ENCODE measurements at places on chromosomes 2 and 18.

DNA sequence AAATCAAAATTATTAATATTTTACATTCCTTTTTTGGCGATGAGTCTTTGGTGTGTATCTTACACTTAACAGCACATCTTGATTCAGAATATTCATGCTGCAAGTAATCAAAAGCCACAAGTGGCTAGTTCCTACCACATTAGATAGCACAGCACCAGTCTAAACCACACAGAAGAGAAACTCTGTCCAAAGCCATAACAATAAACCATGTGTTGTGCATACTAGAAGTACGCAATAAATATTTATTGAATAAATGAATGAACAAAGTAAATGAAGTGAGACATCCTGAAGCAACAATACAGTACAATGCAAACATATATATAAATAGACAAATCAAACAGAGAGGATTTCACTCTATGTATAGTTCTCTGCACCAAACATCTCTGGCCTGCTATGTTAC lies 287.3 kb downstream of the EXOC6B start:
- DNase-seq = no peak

DNA sequence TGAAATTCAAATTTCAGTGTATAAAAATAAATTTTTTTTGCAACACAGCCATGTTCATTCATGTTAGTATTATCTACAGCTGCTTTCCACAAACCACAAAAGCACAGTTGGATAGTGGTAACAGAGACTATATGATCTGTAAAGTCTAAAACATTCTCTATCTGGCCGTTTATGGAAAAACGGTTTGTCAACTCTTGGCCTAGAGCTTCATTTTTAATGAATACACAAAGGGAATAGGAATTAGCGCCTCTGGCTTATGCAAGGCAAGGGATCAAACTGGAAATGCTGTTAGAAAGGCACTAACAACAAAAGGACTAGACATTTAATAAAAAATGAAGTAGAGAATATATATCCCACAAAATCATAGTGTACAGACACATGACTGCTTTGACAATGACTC lies 211.9 kb downstream of the EXOC6B start:
- no peak for DNase-seq

DNA sequence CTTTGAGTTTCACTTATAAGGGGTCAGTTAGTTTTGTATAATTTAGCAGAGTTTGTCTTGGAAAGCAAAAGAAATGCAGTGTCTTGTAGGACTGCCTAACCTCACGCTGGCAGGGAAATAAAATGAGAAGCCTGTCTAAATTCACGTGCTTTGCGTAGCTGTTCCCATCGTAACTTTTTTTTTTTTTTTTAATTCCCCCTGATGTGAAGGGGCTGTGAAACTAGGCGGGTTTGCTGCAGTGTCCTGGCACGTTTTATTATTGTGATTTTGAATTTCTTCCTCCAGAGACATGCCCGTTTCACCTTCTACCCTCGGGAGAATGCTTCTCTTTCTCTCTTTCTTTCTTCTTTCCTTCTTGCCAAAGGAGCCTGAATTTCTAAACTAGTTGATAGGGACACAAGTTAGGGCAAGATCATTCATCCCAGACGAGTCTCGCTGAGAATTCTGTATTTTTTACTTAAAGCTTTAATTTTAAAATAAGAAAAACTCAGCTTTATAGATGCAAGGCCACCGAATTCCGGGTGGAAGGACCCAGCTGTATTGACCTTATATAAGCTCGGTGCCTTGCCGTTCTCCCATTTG lies 2.3 kb downstream of the MEIS1 start:
- peak; percentile 54 for DNase-seq

GRCh38 chr18:59239642-59240041 lies 19.7 kb downstream of the GRP start:
- no peak for DNase-seq

DNA sequence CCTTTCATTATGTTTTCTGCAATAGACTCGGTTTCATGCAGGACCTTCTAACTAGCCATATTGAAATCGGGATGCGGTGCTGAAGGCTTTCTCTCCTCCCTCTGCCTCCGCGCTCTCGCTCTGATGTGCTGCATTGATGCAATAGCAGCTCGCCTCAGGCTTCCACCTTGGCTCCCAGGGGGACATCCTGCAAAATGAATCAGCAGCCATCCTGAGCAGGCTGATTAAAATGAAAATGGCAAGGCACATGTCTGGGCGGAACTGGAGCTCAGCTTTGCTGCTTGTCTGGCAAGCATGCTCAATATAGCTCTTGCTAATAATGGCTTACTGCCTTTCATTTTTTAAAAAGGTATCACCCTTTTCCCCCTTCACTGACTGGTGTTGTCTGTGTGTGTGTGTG lies 806 bp upstream of the MYT1L start:
- peak; percentile 89 for DNase-seq

GRCh38 chr2:55401124-55401523 lies 18.5 kb downstream of the CCDC88A start:
- no peak for DNase-seq

GRCh38 chr2:109215866-109216265 lies 86.9 kb downstream of the SH3RF3 start:
- DNase-seq = no peak

- peak; percentile 24 for DNase-seq
These were observed 563.9 kb downstream of the DCC start for GRCh38 chr18:52903857-52904256.

DNA sequence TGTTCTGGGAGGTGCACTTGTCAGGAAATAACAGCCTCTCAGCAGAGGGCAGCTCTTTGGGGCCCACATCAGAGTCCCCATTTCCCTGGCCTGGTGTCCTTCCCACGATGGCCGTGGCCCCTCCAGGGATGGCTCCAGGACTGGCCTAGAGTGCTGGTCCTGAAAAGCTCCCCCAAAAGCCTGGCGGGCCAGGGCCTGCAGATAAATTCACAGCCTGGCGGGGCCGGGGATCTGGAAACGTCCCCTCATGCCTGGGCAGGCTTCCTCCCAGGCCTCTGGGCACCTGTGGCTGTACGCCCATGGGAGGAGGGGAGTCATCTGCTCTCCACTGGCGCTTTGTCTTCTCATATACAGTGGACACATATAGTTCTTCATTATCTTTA lies 52.6 kb upstream of the HS6ST1 start:
- DNase-seq = no peak

- no peak for DNase-seq
These were observed 501.7 kb upstream of the TCF4 start for GRCh38 chr18:56089612-56090258.

- DNase-seq = no peak
These were observed 1.4 kb upstream of the SLC20A1 start for GRCh38 chr2:112644155-112644932.

DNA sequence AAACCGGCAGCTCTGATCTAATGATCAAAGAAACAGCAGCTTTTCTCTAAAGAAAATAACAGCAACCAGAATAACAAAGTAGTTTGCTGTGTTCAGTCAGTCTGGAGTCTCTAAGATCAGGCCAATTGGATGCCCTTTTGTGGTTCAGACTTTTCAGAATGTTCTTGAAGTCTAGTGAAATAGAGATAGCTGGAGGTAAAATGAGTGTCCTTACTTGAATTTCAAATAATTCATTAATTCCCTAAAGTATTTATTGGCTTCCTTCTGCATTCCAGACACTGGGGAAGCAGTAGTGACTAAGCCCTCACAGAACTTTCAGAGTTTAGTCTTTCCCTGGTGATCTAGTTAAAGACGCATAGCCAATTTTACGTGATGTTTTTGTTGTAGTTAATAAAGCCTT lies 58.7 kb downstream of the C18orf54 start:
- DNase-seq = no peak

DNA sequence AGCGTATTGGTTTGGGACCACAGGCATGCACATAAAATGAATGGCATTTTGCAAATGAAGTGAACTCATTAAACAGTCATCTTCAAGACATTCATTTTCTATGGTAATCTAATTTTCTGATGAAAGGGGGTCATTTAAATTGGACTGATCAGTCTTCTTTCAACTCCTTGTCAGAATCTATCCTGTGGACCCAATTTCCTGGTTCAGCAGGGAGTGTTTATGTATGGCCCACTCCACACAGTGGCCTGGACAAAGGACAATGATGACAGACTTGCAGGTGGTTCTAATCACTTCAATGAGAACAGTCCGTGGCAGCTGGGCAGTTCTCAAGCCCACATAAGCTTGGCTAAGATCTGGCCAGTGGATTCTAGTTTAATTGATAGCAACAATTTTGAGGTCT lies 448.1 kb downstream of the DCDC2C start:
- no peak for DNase-seq

GRCh38 chr18:35088921-35089320 lies 47.7 kb downstream of the MAPRE2 start:
- no peak for DNase-seq

DNA sequence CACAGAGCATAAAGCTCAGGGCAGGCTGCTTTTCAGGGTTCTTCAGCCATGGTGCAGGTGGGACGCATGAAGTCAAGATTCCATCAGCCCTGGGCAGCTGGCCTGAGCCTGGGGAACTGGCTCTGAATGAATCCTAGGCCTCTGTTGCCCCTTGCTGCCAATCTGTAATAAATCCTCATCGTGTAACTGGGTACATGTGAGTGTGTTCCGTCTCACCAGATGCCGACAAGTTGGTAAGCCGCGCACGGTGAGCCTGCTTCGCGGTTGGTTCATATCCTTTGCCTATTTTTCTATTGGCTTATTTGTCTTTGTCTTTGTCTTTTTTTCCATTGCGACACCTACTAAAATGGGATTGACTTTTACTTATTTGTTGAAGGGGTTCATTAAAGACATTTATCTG lies 27.7 kb downstream of the B3GNT7 start:
- DNase-seq = no peak

DNA sequence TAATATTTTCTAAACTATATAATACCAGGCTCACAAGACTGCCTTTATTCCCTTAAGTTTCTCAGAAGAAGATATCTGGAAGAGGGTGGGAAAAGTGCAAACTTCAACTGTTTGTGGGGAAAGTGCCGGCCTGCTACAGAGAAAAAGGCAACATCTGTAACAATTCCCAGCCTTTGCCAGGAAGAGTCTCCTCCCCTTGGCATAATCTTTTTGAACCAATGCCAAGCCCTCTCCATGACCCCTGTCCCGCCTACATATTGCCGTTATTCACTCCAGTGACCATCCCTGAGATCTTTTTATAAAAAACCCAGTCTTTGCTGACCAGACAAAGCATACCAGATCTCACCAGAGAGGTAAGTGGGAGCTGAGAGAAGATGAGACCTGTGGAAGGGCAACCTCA lies at the start of gene REG3G:
Gene REG3G, plus strand, starts transcription at position 282 of the 400 bp plus-strand sequence. CDS start 392 bp downstream, outside the sequence.
- DNase-seq = no peak

GRCh38 chr2:77521931-77522470 lies at the start of gene LRRTM4:
Gene LRRTM4, minus strand, starts transcription at chr2:77522376.
- DNase-seq = peak; percentile 40

DNA sequence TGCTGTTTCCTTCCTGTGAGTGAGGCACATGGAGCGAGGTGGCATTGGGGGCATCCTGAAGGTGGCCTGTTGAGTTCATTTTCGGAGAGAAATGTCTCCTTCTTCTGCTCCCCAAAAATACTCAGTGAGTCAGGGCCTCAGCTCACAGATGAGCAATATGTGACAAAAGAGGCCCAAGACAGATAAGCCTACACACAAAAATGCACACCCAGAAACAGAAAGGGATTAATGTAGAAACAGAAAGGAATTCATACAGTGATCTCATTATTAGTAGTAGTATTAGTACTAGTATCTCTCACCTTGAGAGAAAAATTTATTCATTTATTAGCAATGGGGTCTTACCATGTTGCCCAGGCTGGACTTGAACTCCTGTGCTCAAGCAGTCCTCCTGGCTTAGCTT lies 5.1 kb downstream of the GPR75 start:
- DNase-seq = no peak

GRCh38 chr18:79071037-79071436 lies 1.8 kb downstream of the ATP9B start:
- no peak for DNase-seq

DNA sequence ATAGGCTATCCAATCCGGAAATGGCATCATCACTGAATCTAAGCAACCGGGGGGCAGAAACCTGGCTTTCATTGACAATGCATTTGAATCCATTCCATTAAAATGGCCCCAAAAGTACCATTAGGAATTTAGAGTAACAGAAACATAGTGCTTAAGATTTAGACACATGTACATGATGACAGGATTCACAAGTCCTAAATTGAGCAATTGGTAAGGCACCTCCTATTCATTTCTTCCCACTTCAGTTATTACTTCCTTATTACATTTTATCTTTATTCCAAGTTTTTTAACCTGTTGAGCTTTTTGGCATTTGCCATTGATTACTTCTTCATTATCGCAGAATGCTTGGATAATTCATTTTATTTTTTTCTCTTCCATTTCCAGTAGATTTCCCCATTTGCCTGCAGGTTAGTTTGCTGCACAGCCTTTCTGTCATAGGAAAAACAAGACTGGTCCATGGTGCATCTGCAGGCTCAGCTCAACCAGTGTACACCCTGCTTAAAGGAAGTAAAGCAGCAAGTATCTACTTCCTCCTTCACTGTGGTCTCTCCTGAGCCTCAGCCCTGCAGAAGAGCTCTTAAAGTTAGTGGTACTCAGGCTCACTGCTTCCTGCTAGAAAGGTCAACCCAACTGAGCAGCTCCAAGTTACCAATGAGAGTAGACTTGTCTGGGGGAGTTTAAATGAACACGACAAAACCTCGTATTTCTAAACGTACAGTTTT lies 89.2 kb downstream of the DOCK10 start:
- DNase-seq = no peak

- DNase-seq = no peak
These were observed 242.0 kb upstream of the MEIS1 start for GRCh38 chr2:66192888-66193287.

DNA sequence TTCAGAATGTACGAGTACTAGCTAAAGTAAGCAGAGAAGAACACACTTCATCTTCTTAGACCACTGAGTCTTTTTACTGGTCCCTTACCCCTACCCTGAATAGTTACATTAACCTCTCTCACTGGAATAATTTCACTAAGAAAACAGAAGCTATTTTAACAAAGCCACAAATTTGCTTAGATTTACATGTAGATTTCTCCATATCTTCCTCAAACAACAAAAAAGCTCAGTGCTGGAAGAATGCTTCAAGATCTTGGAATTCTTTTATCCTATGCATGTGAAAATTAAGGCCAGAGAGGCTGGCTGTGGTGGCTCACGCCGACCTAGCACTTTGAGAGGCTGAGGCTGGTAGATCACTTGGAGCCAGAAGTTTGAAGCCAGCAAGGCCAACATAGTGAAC lies 35.2 kb downstream of the MOGAT1 start:
- no peak for DNase-seq

- DNase-seq = peak; percentile 93
These were observed 2.3 kb upstream of the NR4A2 start for GRCh38 chr2:156334496-156335478.

GRCh38 chr2:105582952-105583660 lies 161.6 kb upstream of the NCK2 start:
- DNase-seq = no peak

- no peak for DNase-seq
These were observed 51.9 kb downstream of the EFEMP1 start for GRCh38 chr2:55871637-55872036.

- DNase-seq = no peak
These were observed 118.4 kb upstream of the PXDN start for GRCh38 chr2:1862608-1863280.

- no peak for DNase-seq
These were observed 435.5 kb upstream of the MMADHC start for GRCh38 chr2:150023044-150023443.

All from NCI-H2227 treated with DMSO at 0.1 percent for 48 hours (cell line).